Naive B cell (primary cell): ENCODE measurements at places on chromosomes 11 and 22.

DNA sequence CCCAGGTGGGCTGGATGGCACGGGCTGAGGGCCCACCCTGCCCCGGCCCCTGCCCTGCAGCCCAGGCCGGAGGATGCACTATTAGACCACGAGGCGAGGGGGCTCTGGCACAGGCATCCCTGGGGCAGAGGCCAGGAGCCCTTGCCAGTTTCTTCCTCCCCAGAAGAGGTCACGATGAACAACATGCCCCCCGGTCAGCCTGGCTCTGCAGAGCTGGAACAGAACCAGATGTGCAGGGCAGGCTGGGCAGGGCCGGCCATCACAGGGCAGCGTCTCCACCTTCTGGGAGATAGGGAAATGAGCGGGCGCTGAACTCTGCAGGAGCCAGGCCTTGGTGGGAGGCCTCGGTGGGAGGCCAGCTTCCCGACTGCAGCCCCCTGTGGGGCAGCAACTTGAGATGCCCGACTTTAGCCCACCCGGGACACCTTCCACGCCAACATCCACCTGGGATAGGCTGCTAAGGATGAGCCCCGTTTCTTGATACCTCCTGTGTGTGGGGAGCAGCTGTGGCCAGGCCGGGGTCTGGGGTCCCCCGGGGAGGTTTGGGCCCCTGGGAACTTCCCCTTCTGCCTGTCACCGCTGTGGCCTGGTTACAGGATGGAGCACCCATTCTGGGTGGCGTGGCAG lies 21.8 kb upstream of the GNB1L start:
- DNase-seq: no peak

- no peak for DNase-seq
These were observed 5.4 kb upstream of the MAPK8IP1 start for GRCh38 chr11:45879803-45880686.

GRCh38 chr22:25869771-25870170 lies 127.8 kb downstream of the MYO18B start:
- no peak for DNase-seq

- no peak for DNase-seq
These were observed 224.1 kb downstream of the CADM1 start for GRCh38 chr11:115279813-115280761.

GRCh38 chr11:95138448-95138847 lies 48.8 kb downstream of the ENDOD1 start:
- DNase-seq: no peak

GRCh38 chr11:129625930-129626329 lies 189.7 kb upstream of the TMEM45B start:
- DNase-seq: no peak

- no peak for DNase-seq
These were observed 16.1 kb downstream of the MICAL2 start for GRCh38 chr11:12126344-12127019.

- no peak for DNase-seq
These were observed 6.4 kb downstream of the E2F8 start for GRCh38 chr11:19234231-19234817.

DNA sequence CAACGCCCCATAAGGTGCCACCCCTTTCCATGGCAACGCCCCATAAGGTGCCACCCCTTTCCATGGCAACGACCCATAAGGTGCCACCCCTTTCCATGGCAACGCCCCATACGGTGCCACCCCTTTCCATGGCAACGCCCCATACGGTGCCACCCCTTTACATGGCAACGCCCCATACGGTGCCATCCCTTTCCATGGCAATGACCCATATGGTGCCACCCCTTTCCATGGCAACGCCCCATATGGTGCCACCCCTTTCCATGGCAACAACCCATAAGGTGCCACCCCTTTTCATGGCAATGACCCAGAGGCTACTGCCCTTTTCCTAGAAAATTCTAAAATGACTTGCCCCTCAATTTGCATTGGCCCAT lies 72.1 kb downstream of the BRD1 start:
- DNase-seq: no peak

GRCh38 chr22:24155627-24156140 lies 25.6 kb upstream of the SUSD2 start:
- DNase-seq: no peak

GRCh38 chr11:126537492-126537891 lies 182.0 kb downstream of the ST3GAL4 start:
- no peak for DNase-seq

DNA sequence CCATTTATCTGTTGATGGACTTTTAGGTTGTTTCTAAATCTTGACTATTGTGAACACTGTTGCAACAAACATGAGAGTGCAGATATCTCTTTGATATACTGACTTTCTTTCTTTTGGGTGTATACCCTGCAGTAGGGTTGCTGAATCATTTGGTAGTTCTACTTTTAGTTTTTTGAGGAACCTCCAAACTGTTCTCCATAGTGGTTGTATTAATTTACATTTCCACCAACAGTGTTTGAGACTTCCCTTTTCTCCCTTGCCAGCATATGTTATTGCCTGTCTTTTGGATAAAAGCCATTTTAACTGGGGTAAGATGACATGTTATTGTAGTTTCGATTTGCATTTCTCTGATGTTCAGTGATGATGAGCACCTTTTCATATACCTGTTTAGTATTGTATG lies 330.0 kb downstream of the DDX10 start:
- no peak for DNase-seq

GRCh38 chr11:111923951-111924350 lies 5.2 kb downstream of the C11orf52 start:
- no peak for DNase-seq

- no peak for DNase-seq
These were observed 80.0 kb downstream of the BLID start for GRCh38 chr11:122036018-122036417.

DNA sequence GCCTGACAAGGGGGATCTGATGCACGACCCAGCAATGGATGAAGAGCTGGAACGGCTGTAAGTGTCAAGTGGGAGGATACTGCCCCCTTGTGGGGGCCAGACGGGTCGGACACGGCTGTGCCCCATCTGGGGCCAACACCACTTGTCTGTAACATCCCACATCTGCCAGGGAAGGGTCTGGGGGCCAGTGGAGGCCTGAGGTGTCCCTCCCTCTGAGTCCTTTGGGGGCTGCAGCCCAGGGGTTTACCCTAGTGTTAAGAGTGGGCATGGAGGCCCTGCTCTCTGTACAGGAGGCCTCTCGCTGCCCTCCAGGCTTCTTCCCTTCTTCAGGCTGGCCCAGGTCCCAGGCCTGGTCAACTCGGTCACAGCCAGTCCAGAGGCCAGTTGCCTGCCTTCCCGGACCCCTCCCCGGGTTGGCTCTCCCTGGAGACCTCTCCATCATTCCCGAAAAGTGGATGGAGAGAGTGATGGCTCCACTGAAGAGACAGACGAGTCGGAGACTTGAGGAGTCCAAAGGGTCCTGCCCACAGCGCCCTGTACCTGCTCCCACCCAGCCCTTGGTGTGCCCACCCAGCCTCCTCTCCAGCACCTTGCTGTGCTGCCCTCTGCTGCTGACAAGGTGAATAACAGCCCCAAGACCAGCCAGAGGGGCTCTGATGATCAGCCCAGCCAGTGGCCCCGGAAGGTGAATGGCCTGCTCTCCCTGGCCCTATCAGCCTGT lies 15.4 kb downstream of the ARFGAP2 start:
- DNase-seq: peak; percentile 54
